Calu3 (cell line): ENCODE measurements at places on chromosomes 3 and 15. TPM values are rescaled to one million over a fixed set of nuclear protein-coding genes. Genes with fewer than 3 reads are reported as not detected.
A peak's percentile ranks its signal among the peaks of the same experiment; 100 is the strongest.

UCN2 gene
- 0.34 and 0.94 TPM in 2 replicates for total RNA-seq

- no peaks in the 10 kb centered on the region for H3K4me1 ChIP-seq
- no peaks in the 10 kb centered on the region for H3K27me3 ChIP-seq
- H3K27ac ChIP-seq = no peak overlapping the region
- H3K4me3 ChIP-seq = no peak overlapping the region
Observed at GRCh38 chr3:30122359-30122758, 484.0 kb upstream of the TGFBR2 start.

CPEB1 gene
- total RNA-seq = 5.3 and 7.6 TPM in 2 replicates

DNA sequence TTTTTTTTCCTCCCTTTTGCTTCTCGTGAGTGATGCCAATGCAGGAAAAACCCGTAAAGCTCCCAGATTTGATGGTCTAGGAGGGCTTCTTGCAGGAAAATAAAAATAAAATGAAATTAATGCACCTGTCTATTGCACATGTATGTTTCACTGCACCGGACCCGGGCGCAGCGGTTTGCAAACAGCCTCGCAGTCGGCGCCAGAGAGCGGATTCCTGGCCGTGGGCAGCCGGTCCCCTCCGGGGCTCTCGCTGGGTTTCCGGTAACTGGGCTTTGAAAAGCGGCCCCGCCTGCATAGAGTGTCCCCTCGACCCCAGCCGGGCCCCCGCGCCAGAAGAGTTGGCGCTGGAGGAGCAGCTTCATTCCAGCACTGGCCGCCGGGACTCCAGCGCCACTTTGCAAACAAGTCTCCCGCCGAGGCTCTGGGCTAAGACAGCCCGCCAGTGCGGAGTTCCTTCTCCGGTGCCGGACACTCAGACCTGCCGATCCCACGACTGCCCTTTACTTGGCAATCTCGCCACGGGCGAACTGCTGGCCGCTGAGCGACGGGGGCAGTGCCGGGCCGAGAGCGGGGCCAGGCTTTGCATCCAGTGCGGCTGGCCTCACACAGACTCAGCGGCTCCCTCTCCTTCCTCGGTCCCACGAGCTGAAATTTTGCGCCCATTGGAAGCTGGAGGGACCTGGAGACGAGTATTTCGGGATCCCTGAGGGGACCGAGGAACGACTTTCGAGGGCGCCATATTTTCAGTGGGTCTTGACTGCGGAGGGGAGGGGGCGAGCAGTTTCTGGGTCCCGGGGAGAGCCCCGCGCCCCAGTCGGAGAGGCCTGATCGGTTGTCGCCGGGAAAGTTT is 225.9 kb upstream of the C2CD4B start:
- peaks cover 19% of the 10 kb centered on the region for H3K4me1 ChIP-seq
- peak overlapping the region; percentile 95 for H3K4me3 ChIP-seq
- peak; percentile 61 for DNase-seq
- no peaks in the 10 kb centered on the region for H3K27me3 ChIP-seq
- peak overlapping the region; percentile 91 for H3K27ac ChIP-seq

DNA sequence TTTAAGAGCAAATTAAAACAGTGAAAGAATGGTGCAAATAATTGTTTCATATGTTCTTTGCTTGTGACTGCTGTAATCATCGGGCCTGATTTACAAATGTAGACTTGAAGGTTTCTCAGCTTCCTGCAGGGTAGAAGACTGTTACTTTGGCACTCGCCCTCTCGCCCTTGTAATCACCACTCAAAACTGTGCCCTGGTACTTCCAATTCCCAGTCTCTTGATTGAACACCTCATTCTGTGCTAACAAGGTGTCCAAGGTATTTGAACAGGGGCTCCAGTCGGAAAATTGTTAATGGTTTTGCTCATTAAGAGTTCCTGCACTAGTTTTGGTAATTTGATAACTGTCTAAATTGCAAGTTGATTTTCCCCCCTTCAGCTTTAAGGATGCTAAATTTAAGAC is 209.5 kb downstream of the ZIC1 start:
- no peaks in the 10 kb centered on the region for H3K4me1 ChIP-seq
- no peak overlapping the region for H3K4me3 ChIP-seq
- H3K36me3 ChIP-seq = no peaks in the 10 kb centered on the region
- H3K27ac ChIP-seq = no peak overlapping the region
- H3K27me3 ChIP-seq = no peaks in the 10 kb centered on the region
